H9 (cell line): ENCODE measurements at places on chromosomes 11 and 22. TPM values are rescaled to one million over a fixed set of nuclear protein-coding genes. Genes with fewer than 3 reads are reported as not detected.

C11orf42 gene
- total RNA-seq = not detected in 2 replicates

- DNase-seq = no peak
- no peaks in the 10 kb centered on the region for H3K36me3 ChIP-seq
- no peaks in the 10 kb centered on the region for H3K27me3 ChIP-seq
- H3K4me3 ChIP-seq = no peak overlapping the region
- H3K4me1 ChIP-seq = no peaks in the 10 kb centered on the region
- H3K27ac ChIP-seq = no peak overlapping the region
Observed at GRCh38 chr22:41405588-41405987, 23.8 kb downstream of the TEF start.

DNA sequence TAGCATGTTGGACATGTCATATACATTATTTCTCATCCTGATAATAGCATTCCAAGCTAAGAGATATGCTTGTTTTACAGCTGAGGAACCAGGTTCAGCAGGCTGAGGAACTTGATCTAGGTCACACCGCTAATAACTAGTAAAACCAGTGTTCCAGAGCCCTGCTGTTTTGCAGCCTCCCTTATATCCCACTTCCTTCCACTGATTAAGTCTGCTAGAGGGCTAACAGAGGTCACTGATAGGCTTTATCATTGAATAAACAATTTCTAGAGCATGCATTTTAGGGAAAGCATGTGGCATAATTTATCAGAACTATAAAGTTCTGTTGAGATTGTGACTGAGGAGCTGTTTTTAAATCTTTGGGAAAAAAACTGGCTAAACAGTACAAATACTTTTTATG lies 54.0 kb downstream of the UVRAG start:
- no peaks in the 10 kb centered on the region for H3K36me3 ChIP-seq
- H3K27ac ChIP-seq = no peak overlapping the region
- no peak for DNase-seq
- H3K4me3 ChIP-seq = no peak overlapping the region
- no peaks in the 10 kb centered on the region for H3K27me3 ChIP-seq
- no peaks in the 10 kb centered on the region for H3K4me1 ChIP-seq

GRCh38 chr11:86723281-86723680 lies 50.9 kb upstream of the ME3 start:
- H3K4me1 ChIP-seq = no peaks in the 10 kb centered on the region
- H3K27me3 ChIP-seq = no peaks in the 10 kb centered on the region
- H3K27ac ChIP-seq = no peak overlapping the region
- DNase-seq = no peak
- H3K36me3 ChIP-seq = peaks cover 16% of the 10 kb centered on the region
- H3K4me3 ChIP-seq = no peak overlapping the region
